Activated T-cell treated with anti-CD3 and anti-CD28 coated beads, Interleukin-2, amount 50 U/mL, for 72 hours (primary cell): ENCODE measurements at places on chromosomes 3 and 15. TPM values are rescaled to one million over a fixed set of nuclear protein-coding genes. Genes with fewer than 3 reads are reported as not detected.

GRCh38 chr15:53525894-53526293 is 233.6 kb downstream of the WDR72 start:
- no peak overlapping the region for H3K27ac ChIP-seq
- H3K4me3 ChIP-seq: no peak overlapping the region
- H3K27me3 ChIP-seq: no peaks in the 10 kb centered on the region

DNA sequence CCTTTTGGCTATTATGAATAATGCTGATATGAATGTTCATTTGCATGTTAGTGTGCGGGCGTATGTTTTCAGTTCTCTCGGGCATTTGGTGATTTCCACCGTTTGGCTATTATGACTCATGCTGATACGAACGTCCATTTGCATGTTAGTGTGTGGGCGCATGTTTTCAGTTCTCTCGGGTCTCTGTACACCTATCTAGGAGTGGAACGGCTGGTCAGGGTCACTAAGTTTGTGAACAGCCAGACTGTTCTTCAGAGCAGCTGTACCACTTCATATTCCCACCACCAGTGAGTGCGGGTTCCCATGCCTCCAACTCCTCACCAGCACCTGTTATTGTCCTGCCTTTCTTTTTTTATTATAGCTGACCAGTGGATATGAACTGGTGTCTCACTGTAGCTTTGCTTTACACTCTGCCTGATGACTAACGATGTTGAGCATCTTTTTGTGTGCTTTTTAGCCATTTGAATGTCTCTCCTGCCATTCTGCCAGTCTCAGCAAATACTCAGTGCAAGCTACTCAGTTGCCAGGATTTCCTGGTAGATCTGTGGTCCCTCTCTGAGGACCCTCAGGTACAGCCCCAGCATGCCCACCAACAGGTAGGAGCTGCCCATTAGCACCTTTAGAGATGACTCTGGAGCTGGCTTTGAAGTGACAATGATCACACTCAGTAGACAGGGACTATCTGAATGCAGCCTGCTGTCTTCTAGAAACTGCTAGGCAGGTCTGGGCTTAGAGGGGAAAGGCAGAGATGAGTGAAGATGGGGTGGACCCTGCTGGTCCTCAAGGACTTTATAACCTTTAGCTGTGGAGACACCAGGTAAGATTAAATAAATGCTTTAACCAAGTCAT is 141.1 kb downstream of the XXYLT1 start:
- no peaks in the 10 kb centered on the region for H3K27me3 ChIP-seq
- H3K4me1 ChIP-seq: peaks cover 54% of the 10 kb centered on the region
- no peaks in the 10 kb centered on the region for H3K36me3 ChIP-seq
- peak overlapping the region; percentile 92 for H3K27ac ChIP-seq
- H3K4me3 ChIP-seq: peak overlapping the region; percentile 76

- H3K27ac ChIP-seq: no peak overlapping the region
- DNase-seq: no peak
- no peaks in the 10 kb centered on the region for H3K4me1 ChIP-seq
- no peaks in the 10 kb centered on the region for H3K36me3 ChIP-seq
- H3K27me3 ChIP-seq: peaks cover 10% of the 10 kb centered on the region
- H3K4me3 ChIP-seq: no peak overlapping the region
These were observed 8.5 kb downstream of the UACA start for GRCh38 chr15:70754862-70755261.

DNA sequence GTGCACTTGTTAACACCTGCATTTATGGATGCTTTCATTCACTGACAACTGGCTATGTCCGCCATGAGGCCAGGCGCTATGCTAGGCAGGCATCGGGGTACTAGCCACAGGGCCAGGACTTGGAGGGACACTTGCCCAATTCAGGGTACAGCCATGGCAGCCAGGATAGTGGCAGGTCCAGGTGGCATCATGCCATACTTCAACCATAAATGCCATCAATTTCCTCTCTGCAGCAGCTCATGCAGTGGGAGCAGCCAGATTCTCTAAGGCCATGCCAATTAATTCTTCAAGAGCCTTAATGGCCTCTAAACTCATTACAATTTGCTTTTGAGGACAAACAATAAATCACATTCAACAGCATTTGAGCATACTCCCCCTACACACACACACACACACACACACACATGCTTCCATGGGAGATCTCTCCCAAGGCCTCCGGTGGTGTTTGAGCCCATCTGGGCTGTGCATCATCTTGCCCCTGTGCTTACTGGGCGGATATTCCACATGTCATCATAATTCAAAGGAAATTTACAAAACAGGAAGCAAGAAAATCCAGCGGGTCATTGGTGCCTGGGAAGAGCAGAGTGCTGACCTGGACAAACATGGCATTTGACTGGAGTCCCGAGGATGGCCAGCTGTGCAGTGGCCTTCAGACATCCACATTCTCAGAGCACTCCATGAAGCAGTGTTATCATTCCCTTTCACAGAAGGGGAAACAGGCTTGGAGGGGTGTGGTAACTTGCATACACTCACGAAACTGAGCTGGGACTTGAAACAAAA is 109.1 kb downstream of the IQSEC1 start:
- peak overlapping the region; percentile 73 for H3K4me3 ChIP-seq
- no peak for DNase-seq
- peaks cover 3% of the 10 kb centered on the region for H3K36me3 ChIP-seq
- peaks cover 89% of the 10 kb centered on the region for H3K4me1 ChIP-seq

Gene AQP9
- total RNA-seq: 0.36 TPM

DNA sequence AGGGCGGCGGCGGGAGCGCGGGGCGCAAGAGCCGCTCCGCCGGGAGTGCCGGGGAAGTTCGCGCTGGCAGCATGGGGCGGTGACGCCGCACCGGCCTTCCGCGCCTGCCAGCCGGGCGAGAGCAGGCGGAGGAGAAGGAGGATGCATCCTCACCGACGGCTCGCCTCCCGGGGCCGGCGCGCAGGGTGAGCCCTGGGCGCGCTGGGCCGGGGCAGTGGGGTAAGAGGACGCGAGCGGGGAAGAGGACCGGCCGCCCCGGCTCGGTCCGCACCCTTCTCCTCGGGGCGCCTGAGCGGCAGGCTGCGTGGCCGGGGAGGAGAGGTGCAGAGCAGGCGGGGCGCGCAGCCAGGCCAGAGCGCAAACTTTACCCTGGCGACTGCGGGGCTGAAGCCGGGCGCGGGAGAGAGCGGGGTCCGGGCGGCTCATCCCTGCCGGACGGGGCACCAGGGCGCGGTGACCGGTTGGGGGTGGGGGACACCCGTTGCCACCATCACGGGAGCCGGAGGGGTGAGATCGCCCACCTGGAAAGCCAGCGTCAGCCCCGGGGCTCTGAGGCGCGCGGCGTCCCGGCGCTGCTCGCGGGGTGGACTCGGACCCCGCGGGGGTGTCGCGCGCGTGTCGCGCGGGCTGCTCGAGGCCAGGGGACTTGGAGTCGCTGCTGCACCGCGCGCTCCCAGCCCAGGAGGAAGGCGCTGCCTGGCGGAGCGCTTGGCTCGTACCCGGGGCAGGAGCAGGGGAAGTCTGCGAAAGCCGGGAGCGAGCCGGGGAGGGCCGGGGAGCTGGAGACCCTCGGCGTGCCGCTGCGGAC is 542 bp downstream of the GABRA5 start:
- H3K4me1 ChIP-seq: no peaks in the 10 kb centered on the region
- peaks cover 23% of the 10 kb centered on the region for H3K27me3 ChIP-seq
- H3K27ac ChIP-seq: no peak overlapping the region
- no peaks in the 10 kb centered on the region for H3K36me3 ChIP-seq
- DNase-seq: no peak
- H3K4me3 ChIP-seq: no peak overlapping the region

DNA sequence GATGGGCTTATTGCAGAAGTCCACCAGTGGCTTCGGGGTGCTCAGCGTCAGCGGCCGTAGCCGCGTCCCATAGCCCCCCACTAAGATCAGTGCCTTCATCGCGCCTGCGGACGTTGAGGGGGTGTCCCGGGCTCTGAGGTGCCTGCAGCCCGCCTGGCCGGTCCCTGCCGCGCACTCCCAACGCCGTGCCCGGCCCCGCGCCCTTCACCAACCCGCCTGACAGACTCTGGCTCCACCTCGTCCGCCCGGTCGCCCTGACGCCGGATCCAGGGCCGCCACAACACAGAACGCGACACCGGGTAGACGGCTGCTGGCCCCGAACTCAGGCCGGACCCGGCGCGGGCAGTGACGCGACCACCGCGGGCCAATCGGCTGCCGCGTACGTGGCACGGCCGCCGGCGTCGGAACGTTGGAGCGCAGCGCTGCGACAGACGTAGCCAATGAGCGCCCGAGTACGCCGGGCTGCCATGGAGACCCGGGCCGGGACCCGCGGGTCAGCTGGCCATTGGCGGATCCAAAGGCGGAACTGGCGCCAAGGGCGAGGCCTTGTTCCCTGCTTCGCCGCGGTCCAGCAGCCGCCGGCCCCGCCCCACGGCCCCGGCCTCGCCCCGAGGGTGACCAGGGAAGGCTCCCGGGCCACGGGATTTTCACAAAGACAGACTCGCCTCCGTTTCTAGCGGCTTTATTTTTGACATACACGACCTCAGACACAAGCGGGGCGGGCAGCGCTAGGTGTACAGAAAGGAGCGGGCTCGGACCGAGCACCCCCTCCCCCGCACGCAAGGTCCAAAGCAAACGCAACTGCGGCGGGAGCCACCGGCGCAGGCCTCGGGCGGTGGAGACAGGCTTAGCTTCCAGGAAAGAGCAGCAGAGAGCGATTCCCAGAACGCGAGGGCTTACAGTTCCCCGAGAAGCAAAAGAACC is at the start of gene GMPPB:
GMPPB (minus strand) TSS at position 324 of the 924 bp plus-strand sequence; CDS start at position 99, 225 bp downstream.
- no peaks in the 10 kb centered on the region for H3K27me3 ChIP-seq
- peak within 1 kb of the TSS; percentile 92 for H3K27ac ChIP-seq

Gene PPP1R14D
- total RNA-seq: not detected

Gene TM4SF18
- total RNA-seq: not detected

DNA sequence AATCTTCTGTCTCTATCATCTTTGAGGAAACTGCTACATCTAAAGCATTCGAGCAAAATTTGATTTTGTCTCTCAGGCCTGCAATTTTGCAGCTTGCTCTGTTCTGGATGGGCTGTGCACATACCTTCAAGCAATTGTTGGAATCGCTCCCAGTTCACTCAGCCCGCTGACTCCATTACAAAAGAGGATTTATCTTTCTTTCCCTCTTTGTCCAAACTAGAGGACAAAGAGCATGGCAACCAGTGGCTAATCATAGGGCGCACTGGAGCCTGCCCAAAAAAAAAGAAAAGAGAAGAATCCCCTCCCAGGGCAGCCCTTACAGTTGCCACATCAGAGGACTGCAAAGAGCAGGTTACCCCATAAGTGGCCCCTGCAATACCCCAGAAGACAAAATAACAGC is 49.0 kb upstream of the DUT start:
- H3K4me3 ChIP-seq: no peak overlapping the region
- H3K36me3 ChIP-seq: no peaks in the 10 kb centered on the region
- peaks cover 21% of the 10 kb centered on the region for H3K27me3 ChIP-seq
- no peak for DNase-seq
- H3K4me1 ChIP-seq: no peaks in the 10 kb centered on the region
- no peak overlapping the region for H3K27ac ChIP-seq

Gene TMEM212
- total RNA-seq: not detected

Gene PLSCR2
- total RNA-seq: not detected

DNA sequence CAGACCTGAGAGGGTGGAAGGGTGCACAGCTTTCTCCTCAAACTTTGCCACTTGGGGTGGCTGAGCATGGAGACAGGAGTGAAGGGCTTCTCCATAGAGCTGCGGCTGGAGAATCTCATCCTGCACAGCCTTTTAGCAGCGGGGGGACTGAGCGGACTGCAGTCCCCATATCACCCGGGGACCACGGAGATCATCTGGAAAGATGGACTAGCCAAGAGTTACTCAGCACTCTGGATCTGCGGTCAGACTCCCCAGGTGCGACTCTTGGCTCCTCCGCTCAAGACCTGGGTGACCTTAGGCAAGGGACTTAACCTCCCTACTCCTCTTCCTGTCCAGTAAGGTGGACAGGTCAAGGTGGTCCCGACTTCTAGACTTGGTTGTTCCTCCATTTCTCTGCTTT is 125.8 kb upstream of the MEF2A start:
- no peak overlapping the region for H3K4me3 ChIP-seq
- DNase-seq: no peak
- no peak overlapping the region for H3K27ac ChIP-seq
- peaks cover 46% of the 10 kb centered on the region for H3K4me1 ChIP-seq
- H3K36me3 ChIP-seq: no peaks in the 10 kb centered on the region

Gene SLC28A2
- not detected for total RNA-seq

DNA sequence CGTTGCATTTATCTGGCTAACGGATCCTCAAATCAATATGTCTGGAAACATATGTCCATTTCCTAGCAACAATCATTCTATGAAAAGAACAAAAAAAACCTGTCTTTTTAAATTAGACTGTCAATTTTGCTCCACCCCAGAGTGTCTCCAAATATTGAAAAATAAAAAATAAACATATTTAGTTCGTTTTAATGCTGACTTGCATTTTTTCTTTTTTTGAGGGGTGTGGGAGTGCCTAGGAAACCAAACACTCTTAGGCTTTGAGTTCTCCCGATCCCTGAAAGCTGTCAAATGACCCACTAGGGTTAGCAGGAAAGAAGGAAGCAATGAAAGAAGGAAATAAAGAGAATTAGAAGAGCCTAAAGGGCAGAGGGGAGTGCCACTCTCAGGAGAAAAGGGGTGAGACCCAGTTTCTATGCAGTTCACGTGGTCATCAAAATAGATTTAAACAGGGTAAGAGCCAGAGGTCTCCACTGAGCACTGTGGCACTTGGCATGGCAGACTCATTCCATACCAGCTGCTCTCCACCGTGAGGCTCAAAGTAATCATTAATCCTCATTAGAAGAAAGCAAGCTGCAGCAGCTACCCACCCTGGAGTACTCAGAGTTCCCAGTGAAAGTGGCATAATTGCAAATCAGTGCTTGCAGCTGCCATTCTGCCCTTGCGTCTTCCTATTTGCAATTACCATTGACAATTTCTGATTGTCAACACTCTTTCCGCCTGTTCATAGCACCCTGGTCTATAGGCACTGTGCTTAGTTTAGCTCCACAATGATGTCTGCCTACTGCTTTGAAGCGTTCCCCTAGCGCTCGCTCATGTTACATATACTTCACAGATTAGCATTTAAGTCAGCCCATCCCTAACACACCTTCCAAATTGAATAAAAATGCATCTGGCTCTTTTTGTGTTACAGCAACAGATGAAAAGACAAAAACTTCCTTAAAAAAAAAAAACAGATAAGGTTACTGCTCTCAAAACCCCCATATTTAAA is 32.3 kb downstream of the PDZRN3 start:
- H3K4me1 ChIP-seq: no peaks in the 10 kb centered on the region
- H3K36me3 ChIP-seq: no peaks in the 10 kb centered on the region
- DNase-seq: no peak
- no peak overlapping the region for H3K4me3 ChIP-seq
- H3K27me3 ChIP-seq: peaks cover 6% of the 10 kb centered on the region

- peaks cover 6% of the 10 kb centered on the region for H3K27me3 ChIP-seq
- H3K4me1 ChIP-seq: no peaks in the 10 kb centered on the region
- no peak for DNase-seq
- no peak overlapping the region for H3K4me3 ChIP-seq
- no peak overlapping the region for H3K27ac ChIP-seq
These were observed 424.2 kb upstream of the WNT5A start for GRCh38 chr3:55911266-55911665.

Gene TRPC1
- 9.4 TPM for total RNA-seq

Gene GOLGA6B
- 0.51 TPM for total RNA-seq

DNA sequence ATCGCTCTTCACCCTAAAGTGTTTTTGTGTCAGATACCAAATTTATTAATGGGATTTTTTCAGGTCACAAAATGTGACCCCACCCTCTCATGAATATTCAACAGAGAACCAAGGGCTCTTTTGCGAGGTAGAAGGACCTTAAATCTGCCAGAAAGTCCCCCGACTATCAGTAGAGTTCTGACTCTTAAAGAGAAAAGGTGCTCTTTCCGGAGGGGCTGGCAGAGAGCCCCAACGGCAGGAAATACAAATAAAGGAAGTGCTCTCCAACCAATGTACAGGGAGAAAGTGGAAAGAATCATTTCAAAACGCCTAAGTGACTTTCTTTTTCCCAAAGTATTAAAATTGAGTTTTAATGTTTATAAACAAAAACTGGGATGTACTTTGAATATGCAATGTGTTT is 517.2 kb downstream of the FOXP1 start:
- peak overlapping the region; percentile 93 for H3K27ac ChIP-seq
- peak overlapping the region; percentile 87 for H3K4me3 ChIP-seq
- peaks cover 58% of the 10 kb centered on the region for H3K4me1 ChIP-seq
- no peaks in the 10 kb centered on the region for H3K36me3 ChIP-seq

Gene STX19
- not detected for total RNA-seq
